ENCODE measurements at places on chromosomes 6 and 20. TPM values are rescaled to one million over a fixed set of nuclear protein-coding genes. Genes with fewer than 3 reads are reported as not detected.

Gene BAG2
- 19.9 TPM for total RNA-seq

Gene COL11A2
- 0.66 TPM for total RNA-seq

Gene RAE1
- 20.9 TPM for total RNA-seq

Gene FYN
- total RNA-seq = 75.0 TPM

Gene POFUT1
- 35.4 TPM for total RNA-seq

Gene SYTL3
- 4.1 TPM for total RNA-seq

Gene VIP
- 3.0 TPM for total RNA-seq

Gene NOX3
- total RNA-seq = not detected

Gene SNX5
- total RNA-seq = 64.5 TPM

Gene LRRC73
- 7.0 TPM for total RNA-seq

Gene PACRG
- total RNA-seq = 3.2 TPM

Gene GNRH2
- 0.75 TPM for total RNA-seq

Gene OR12D3
- not detected for total RNA-seq

Gene GTF3C6
- 137 TPM for total RNA-seq

Gene CD40
- total RNA-seq = 15.8 TPM

Gene CCN6
- not detected for total RNA-seq

Gene WFDC2
- 144 TPM for total RNA-seq

Gene SPATS1
- total RNA-seq = not detected

Gene PXDC1
- total RNA-seq = 48.4 TPM

Gene RSPO4
- total RNA-seq = 0.26 TPM

Measured in mucosa of gallbladder (tissue), 1 donor.